ENCODE measurements at places on chromosomes 1 and 21. TPM values are rescaled to one million over a fixed set of nuclear protein-coding genes. Genes with fewer than 3 reads are reported as not detected.

Gene YTHDF2
- total RNA-seq = 85.0 TPM

Gene PGBD5
- not detected for total RNA-seq

Gene FAM43B
- total RNA-seq = not detected

Gene UBR4
- 125 TPM for total RNA-seq

Gene CCDC185
- total RNA-seq = not detected

Gene LDLRAD1
- not detected for total RNA-seq

Gene SYTL1
- 135 TPM for total RNA-seq

Gene CA6
- 0.20 TPM for total RNA-seq

Gene GBP1
- 16.5 TPM for total RNA-seq

Gene ZBTB37
- 16.0 TPM for total RNA-seq

Gene SYCP1
- not detected for total RNA-seq

Gene SLC2A5
- not detected for total RNA-seq

Gene IGFN1
- not detected for total RNA-seq

Gene RGS13
- 0.17 TPM for total RNA-seq

Gene RGS1
- total RNA-seq = 428 TPM

Gene FBXO2
- total RNA-seq = 3.7 TPM

Gene LRRC38
- total RNA-seq = not detected

Gene ATP1A4
- not detected for total RNA-seq

Gene CFHR2
- not detected for total RNA-seq

Gene GNG4
- total RNA-seq = not detected

Gene GJA8
- total RNA-seq = not detected

Gene OR10K2
- not detected for total RNA-seq

Gene NCSTN
- 56.6 TPM for total RNA-seq

Gene FAM167B
- total RNA-seq = 0.38 TPM

Gene TSACC
- not detected for total RNA-seq

Gene TRABD2B
- total RNA-seq = not detected

Gene LAMTOR2
- 7.0 TPM for total RNA-seq

Gene CGN
- total RNA-seq = 0.08 TPM

Gene HCRTR1
- total RNA-seq = not detected

Gene KRTAP21-2
- total RNA-seq = not detected

Gene PIP5K1A
- total RNA-seq = 41.7 TPM

Gene S100A4
- 297 TPM for total RNA-seq

Gene DIRAS3
- total RNA-seq = not detected

Gene CD101
- total RNA-seq = 2.1 TPM

Gene HYI
- total RNA-seq = 31.6 TPM

Gene PRMT2
- total RNA-seq = 97.1 TPM

Gene STUM
- total RNA-seq = not detected

Gene C1orf53
- total RNA-seq = not detected

Gene FCN3
- total RNA-seq = not detected

All from CD4-positive, alpha-beta T cell (primary cell).